ENCODE measurements at places on chromosomes 4 and X. TPM values are rescaled to one million over a fixed set of nuclear protein-coding genes. Genes with fewer than 3 reads are reported as not detected.

Gene PAGE4
- not detected for total RNA-seq

Gene ADGRL3
- total RNA-seq = 6.6 TPM

Gene ADAM29
- not detected for total RNA-seq

Gene TRIM61
- total RNA-seq = 0.96 TPM

Gene HMX1
- not detected for total RNA-seq

Gene ZDHHC9
- total RNA-seq = 34.4 TPM

Gene SUPT20HL1
- not detected for total RNA-seq

DNA sequence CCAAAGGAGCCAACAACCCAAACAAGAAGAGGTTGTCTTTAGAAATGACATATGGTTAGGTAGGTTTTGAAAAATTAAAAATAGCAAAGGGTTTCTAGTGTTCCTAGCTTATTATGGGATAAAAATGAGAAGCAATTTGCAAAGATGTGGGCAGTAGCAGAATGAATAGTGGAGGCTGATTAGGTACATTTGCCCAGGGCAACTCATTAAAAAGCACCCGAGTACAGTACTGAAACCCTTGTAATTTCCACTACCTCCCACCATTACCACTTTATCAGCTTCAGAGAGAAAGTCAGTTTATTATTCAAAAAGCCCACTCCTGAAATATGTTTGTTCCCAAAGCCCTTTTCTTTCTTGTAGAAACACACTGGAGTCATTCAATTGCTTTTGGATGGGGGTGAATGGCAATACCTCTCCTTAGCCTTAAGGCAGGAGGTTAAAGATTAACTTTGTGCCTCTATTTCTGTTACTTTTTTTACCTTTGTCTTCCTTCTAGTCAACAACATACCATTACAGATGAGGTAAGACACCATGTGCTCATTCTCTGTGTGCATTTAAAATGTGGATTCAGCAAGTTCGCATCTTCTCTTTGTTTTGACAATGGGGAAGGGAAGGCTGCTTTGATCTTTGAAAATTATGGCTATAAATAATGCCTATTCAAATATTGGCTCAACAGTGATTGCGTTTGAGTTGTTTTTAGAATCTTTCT lies 353.8 kb upstream of the CASK start:
- no peak for DNase-seq

GRCh38 chr4:88583631-88584470 lies 8.4 kb upstream of the HERC3 start:
- no peak for DNase-seq

DNA sequence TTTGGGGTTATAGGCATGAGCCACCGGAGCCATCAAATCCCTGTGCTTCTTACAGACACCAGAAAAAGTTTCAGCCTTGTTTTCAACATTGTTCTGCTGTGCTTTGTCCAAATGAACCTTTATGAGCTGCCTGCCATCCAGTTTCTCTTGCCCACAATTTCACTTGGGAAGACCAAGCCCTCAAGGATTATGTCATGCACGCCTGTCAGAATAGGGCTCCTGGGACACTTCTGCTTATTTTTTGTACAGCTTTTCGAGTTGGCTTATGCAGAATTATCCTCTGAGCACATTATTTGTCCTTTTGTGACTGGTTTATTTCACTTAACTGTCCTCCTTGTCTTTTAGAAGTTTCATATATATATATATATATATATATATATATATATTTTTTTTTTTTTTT lies 16.2 kb downstream of the UBE2K start:
- no peak for DNase-seq

DNA sequence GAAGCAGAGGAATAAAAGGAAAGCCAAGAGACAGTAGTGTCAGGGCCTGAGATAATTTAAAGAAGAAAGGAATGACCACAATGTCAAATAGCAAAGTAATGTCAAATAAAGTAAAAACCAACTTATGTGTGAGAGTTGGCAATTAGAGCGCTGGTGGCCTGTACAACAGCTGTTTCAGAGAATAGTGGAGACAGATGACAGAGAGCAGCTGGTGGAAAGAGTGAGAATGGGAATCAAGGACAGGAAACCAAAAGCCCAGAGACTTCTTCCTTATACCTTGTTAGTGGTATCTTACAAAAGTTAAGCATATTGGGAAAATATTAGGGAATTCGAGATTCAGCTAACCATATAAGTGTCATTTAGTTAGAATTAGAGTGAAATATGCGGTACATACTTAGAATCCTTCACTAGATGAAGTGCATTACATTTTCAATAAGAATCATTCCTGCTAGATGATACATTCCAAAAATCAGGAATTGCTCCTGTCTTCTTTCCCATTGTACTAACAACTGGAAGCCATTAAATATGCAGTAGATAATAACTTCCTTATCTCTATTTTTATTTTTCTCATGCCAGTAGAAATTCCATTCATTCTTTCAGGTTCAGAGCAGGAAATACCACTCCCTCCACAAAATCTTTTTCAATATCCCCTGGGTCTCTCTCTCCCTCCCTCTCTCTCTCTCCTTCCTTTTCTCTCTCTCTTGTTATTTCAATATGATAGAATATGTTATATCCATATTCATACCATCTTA lies 525.4 kb downstream of the CENPC start:
- no peak for DNase-seq

DNA sequence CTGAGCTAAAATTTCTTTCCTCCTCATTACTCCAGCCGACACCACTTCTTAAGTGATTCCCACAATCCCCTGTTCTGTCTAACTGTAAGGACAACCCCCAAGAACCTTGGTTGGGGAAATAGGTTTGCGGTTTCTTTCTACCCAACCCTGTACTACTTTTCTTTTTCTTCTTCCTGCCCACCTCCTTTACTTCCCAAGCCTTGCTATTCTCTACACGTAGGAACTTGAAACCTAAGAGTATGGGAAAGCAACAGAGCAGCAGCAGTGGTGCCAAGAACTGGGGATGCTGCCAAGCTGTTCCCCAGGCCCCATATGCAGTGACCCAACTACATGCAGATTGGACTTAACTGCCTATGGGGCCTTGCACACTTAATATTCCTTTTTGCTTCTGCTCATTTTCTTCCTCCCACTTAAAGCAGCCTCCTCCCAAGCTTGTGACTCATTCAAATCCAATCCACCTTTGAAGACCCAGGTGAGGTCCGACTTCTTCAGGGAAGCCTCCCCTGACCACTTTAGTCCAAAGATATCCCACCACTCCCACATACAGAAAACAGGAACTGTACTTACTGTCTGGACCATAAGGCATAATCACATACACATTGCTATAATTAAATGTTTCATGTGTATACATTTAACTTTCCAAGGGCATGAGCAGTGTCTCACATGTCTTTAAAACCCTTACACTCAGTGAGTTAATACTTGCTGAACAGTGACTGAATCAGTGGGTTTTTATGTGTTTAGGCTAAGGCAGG lies 1.7 kb downstream of the FAM120C start:
- no peak for DNase-seq

- DNase-seq = no peak
These were observed 273.7 kb downstream of the GPAT3 start for GRCh38 chr4:83809581-83809980.

DNA sequence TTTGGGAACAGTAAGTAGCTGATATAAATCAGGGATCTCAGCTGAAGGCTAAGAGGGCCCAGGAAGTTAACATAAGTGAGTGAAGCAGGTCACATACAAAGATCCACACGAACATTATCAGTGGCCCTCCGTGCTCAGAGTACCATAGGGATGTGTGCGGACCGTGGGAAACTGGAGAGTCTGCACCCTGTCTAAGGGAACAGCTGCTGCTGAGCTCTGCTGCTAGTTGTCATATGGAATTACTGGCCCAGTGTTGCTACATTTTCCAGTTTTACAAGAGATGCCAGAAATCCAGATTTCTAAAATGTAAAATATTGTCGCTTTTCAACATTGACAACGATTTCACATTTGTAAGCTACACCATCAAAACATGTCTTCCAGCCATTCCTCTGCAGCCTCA lies 90.5 kb downstream of the RTL5 start:
- DNase-seq = no peak
